ENCODE measurements at places on chromosomes 16 and 17.

GRCh38 chr17:32604966-32605365 lies 118.2 kb downstream of the CDK5R1 start:
- no peak for DNase-seq

- DNase-seq, result no peak
These were observed 454.9 kb downstream of the KCNJ2 start for GRCh38 chr17:70624211-70624610.

- DNase-seq, result no peak
These were observed 2.5 kb downstream of the SMIM5 start for GRCh38 chr17:75635610-75636202.

DNA sequence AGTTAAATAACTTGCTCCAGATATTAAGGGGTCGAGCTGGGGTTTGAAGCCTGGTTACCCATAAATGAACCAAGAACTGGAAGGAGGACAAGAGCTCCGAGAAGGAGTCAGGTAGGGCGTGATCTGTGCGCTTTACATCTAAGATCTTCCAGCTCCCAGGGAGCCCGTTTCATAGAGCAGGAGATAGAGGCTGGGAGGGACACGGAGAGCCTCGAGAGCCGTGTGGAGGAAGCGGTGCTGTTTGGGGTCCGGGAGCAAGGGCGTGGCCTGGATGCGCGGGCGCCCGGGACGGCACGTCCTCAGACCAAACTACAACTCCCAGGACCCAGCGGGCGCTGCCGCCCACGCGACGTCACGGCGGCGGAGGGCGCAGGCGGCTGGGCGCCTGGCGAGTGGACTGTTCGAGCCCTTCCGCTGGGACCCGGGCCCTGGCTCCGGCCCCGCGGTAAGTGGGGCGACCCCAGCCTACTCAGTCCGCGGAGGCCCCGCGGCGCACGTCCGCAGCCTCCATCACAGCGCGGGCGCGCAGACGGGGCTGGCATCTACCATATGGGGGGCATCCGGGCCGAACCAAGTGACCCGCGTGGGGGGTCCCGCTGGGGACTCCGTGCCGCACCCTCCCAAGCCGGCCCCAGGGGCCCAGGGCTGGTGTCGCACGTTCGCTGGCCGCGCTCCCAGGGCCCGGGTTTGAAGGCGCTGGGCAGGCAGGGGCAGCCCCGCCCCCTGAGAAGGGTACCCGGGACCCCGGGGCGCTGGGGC lies at the start of gene BCKDK:
BCKDK (plus strand) TSS at position 352 of the 759 bp plus-strand sequence. CDS start 838 bp downstream, outside the sequence.
- DNase-seq, result peak; percentile 83

GRCh38 chr16:19776147-19776546 lies 58.1 kb downstream of the IQCK start:
- DNase-seq, result no peak

DNA sequence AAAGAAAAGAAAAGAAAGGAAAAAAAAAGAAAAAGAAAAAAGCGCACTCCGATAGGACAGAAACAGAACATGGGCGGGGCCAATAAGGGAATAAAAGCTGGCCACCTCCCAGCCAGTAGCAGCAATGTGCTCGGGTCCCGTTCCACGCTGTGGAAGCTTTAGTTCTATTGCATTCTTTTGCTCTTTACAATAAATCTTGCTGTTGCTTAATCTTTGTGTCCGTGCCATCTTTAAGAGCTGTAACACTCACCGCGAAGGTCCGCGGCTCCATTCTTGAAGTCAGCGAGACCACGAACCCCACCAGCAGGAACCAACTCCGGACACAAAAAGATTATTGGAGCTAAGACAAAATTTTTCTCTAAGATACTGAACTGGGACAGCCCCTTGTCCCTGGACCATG lies 3.1 kb upstream of the ARL5C start:
- DNase-seq, result no peak

- no peak for DNase-seq
These were observed 2.0 kb upstream of the SCN4A start for GRCh38 chr17:63974594-63975192.

GRCh38 chr16:11655655-11656054 lies 12.6 kb upstream of the SNN start:
- DNase-seq, result no peak

DNA sequence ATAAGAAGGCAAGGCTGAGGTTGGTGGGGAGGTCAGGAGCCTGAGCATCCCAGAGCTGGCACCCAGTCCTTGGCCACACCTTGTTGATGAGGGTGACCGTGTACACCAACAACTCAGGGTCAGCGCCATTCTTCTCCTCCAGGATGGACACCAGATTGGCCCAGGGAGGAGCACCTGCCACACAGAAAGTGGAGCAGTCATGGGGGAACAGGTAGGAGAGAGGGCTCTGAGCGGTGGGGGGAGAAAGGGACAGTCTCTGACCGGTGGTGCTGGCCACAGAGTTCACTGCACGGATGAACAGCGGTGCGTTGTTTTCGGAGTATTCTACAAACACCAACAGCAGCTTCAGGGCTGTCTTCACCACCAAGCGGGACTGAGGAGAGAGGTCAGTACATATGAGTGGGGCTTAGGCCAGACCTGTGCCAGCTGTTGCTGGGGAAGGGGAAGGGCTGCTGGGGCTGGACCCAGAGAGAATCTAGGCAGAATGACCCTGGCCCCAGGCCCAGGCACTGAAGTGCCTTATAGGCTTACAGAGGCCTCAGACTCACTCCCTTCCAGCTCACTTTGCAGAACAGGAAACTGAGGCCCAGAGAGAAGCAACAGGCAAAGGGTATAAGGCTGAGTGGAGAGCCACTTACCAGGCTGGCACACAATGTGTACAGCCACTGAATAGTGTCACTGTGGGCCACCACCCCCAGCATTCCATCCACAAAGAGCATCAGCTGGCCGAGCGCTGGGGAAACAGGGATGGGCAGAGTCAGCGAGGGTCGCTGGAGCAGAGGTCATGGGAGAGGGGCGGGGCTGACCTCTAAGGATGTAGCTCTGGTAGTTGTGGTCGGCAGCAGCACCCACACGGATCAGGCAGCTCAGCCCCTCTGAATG lies 9.6 kb downstream of the FHOD1 start:
- no peak for DNase-seq

- DNase-seq, result no peak
These were observed 27.5 kb downstream of the ITGAE start for GRCh38 chr17:3773511-3773910.

- no peak for DNase-seq
These were observed 230.7 kb downstream of the IRX3 start for GRCh38 chr16:54055864-54056263.

DNA sequence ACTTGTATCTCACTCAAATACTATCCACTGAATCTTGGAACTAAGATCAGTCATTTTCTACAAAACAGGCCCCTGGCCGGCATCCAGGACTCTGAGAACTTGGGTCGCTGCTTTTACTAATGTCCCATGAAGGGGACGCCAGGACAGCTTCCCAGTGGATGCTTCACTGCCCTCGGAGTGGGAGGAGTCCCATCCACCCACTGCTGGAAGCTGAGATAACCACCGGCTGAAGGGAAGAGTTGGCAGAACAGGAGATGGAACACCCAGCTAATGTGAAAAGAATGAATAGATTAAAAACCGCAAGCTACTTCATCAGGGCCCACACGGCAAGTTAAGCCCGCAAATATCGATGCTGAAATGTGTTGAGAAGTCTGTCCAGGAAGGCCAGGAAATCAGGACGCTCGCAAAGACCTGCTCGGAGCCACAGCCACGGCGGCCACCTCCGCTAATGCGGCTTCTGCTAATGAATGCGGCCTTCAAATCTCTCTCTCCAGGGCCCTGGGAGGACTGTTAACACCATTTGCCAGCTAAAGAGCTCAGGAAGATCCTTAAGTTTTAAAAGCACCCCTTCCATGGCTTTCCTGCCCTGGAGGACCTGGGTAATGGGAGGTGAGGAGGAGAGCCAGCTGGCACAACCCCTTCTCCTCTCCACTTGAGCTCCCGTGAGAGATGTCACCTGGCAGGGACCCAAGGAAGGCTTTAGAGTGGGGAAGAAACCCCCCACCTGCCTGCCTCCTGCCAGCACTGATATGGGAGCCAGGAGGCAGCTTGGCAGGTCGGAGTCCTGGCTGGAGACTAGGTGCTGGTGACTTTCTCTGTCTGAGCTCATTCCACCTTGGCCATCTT lies 226.6 kb upstream of the RPL38 start:
- DNase-seq, result no peak

GRCh38 chr17:57485916-57486881 lies 229.9 kb downstream of the MSI2 start:
- no peak for DNase-seq

- DNase-seq, result no peak
These were observed 1.4 kb upstream of the SPNS2 start for GRCh38 chr17:4497101-4497824.

DNA sequence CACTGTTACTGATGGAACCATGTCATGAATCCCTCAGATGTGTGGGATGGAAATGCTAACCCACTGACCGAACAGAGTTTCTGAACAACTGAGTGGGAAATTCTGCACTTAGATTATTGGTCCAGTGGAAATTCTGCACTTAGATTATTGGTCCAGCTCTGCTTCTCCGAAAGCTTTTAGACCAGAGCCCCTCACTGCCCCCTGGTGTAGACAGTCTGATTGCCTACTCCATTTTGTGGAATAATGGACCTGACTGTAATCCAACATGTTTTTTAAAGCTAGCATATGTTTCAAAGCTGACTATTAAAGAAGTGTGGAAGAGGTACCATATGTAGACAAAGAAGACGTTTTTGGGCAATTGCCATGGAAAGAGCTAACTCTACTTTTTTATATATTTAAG lies 50.3 kb upstream of the TBX2 start:
- DNase-seq, result no peak

DNA sequence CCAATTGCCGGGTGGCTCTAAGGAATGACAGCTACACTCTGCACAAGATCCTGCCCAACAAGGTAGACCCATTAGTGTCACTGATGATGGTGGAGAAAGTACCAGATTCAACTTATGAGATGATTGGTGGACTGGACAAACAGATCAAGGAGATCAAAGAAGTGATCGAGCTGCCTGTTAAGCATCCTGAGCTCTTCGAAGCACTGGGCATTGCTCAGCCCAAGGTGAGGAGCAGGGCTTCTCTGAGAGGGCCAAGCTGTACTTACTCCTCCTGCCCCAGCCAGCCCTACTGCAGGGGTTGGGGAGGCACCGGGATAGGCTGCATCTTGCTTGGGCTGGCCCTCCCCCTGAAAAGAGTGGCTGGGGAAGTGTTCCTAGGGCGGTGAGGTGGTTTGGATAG lies 2.8 kb upstream of the FTSJ3 start:
- no peak for DNase-seq

DNA sequence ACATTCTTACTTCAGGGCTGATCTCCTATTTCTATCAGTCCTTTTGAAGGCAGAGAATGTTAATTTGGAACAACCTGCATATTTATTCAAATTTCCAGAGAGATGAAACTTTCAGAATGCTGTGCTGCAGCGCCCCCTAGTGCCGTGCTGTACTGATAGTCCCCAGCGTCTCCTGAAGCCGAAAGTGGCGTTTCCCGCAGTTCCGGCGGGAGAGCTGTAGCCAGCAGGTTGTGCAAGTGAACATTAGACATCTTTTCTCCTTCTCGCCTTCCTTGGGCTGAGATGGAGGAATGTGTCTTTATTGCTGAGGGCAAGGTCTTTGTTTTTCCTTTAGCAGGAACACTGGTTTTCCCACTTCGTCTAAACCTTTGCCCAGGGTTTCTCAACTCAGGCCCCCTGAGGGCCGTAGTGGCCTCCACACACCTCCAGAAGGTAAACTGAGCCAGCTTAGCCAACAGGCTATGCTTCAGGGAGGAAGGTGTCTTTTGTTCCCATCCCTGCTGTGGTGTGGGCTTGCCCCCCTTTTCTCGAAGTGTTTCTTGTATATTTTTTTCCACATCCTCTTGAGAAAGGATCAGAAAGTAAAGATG lies 26.4 kb downstream of the USP10 start:
- peak; percentile 90 for DNase-seq

GRCh38 chr16:58847902-58848661 lies 114.0 kb upstream of the GOT2 start:
- DNase-seq, result no peak

GRCh38 chr17:41967141-41967920 lies 736 bp downstream of the CNP start:
- no peak for DNase-seq
